ENCODE measurements at places on chromosomes 3 and 15.

- no peak for DNase-seq
Observed at GRCh38 chr3:86801066-86801465, 189.9 kb downstream of the VGLL3 start.

DNA sequence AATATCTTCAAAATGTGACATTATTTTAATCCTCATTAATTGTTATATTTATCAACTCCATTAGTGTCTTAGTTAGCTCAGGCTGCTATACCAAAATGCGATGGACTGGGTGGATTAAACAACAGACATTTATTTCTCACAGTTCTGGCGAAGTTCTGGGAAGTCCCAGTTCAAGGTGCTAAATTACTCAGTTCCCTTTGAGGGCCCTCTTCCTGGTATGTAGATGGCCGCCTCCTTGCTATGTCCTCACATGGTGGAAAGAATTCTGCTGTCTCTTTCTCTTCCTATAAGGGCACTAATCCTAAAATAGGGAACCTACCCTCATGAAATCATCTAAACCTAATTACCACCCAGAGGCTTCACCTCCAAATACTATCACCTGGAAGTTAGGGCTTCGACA lies 38.8 kb upstream of the DUT start:
- DNase-seq: no peak

DNA sequence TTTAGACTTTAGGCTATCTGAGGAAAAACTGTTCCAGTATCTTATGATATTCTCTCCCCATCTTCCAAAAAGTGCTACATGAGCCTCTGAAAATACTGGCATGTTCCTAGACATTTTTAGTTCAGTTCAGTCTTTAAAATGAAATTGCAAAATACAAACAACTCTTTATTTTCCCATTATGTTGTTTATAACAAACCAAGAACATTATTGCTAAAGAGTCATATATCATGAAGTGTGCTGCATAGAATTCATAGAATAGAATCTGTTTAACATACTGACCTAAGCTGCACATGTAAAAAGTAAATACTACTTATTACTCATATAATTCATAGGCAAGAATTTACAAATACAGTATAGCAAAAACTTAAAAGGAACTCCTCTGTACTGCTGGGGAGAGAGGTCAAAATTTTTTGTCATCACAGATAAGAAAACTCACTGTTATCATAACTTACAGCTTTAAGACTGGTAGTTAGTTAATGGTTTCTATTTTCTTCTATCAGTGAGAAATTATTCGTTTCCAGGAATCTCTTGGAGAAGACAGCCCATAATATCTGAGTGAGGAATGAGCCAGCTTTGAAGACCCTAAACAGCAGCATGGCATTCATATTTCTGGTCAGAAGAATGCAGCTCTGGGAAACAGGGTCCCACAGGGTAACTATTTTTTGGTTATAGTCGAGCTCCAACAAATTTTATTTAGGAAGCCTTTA lies 32.2 kb downstream of the FILIP1L start:
- peak; percentile 48 for DNase-seq

- no peak for DNase-seq
Observed at GRCh38 chr3:62962714-62963113, 87.5 kb upstream of the CADPS start.

DNA sequence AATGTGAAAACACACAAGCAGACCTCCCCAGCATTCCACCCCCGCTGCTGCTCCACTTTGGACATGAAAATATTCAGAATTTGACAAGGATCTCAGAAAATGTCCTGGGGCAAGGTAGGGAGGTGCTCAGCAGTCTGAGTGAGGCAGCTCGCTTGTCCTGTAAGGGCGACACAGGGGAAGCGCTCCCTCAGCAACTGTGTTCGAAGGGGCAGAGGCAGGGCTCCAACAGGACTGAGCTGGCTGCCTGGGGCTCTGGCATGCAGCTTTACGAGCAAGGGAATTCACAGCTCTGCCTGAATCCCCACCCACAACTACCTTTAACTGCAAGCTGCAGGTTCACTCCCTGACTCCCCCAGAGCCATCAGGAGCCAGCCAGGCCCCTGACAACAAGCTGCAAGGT lies 287.0 kb upstream of the LYSMD4 start:
- DNase-seq: no peak
